ENCODE measurements at places on chromosomes 11 and 22.

- DNase-seq, result no peak
Observed at GRCh38 chr11:70490208-70490607, 91.9 kb downstream of the CTTN start.

DNA sequence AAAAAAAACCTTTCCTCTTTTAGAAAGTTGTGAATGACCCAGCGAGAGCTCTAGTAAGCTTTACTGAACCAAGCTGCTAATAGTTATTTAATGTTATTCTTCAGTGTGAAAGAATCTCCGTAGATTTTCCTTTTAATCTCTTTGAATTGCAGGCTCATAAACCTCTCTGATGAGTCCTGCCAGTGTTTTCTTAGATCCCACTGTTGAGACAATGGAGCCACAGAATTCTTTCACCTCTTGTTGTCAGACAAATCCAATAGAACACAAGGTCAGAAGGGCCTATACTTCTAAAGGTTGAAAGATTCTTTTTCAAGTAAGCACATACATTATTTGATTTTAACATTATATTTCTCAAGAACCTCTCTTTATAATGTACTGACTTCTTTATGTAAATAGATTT, 52.2 kb downstream of the DNAJC24 start:
- DNase-seq, result no peak

DNA sequence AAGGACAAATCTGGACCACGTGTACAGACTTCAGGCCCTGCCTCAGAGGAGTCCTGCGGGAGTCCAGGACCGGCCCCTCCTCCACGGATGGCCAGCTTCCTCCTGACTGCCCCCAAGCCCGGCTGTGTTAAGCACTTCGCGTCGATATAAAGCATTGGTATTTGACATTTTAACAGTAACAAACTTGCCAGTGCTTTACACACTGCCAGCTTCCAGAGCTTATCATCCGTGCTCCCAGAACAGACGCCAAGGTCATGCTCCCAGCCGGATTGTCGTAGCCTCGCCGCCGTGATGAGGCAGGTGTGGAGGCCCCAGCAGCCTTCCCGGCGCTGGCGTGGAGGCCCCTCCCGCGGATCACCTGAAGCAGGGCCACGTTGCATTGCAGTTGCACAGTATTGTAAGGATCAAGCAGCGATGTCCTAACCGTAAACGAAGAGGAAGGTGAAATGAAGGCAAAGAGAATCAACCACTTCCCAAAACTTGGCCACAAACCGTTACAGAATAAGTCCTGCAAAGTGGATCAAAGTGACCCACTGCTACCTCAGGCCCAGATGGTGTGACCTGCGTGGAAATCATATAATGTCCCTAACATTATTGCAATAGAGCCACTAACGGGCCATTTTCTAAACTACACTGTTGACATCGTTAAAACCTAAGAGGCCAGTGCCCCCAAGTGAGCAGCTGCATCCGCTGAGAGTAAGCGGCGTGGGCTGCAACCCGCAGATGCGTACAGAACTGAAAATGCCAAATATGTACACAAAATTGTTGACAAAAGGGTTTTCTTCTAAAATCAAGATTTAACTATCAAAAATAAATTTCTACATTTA, 51.6 kb downstream of the CERK start:
- no peak for DNase-seq

DNA sequence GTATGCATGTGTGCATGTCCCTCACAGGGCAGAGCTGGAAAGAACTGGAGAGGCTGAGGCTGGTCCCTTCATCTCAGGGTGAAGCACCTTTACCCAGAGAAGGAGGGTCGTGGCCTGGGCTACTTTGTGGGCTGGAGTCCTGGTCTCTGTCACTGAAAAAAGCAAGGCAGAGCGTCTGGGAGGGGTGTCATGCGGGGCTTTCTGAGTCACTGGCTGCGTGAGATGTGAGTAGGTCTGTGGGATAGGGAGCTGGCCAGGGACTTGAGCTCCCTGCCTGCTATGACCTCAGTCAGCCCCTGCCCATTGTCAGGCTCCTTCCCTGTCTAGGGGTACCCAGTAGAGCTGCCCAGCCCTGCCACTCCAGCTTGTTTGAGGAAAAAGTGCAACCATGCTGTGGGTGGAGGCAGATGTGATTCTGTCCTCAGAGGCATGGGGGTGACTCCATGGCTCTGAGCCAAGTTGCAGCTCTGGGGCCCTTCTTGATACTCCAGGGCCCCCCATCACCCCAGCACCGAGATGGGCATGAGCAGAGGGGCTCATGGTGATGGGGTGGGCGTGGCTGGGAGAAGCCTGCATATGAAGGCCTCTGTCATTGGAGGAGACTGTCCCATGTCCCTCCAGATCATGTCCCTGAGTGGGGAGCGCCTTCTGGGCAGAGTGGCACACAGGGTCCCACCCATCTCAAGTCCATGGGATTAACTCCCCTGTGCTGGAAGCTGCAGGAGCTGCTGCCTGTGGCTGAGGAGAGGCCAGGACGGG, 27.8 kb downstream of the KCNQ1 start:
- no peak for DNase-seq

DNA sequence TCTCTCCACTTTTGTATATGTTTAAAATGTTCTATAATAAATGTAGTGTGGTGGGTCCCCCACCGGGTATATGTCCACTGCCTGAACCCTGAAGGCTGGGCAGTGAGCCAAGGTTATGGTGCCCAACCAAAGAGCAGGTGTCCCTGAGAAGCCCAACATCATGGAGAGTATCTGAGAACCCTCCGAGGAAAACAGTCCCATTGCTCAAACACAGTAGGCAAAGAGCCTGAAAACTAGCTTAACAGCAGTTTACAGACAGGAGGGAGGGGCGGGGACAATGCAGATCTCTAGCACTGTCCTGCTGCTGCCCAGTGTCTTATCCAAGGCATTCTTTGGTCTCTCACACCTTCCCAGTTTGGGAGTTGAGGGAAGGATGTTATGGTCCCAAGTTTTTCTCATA, 91.0 kb downstream of the TMPRSS5 start:
- no peak for DNase-seq

DNA sequence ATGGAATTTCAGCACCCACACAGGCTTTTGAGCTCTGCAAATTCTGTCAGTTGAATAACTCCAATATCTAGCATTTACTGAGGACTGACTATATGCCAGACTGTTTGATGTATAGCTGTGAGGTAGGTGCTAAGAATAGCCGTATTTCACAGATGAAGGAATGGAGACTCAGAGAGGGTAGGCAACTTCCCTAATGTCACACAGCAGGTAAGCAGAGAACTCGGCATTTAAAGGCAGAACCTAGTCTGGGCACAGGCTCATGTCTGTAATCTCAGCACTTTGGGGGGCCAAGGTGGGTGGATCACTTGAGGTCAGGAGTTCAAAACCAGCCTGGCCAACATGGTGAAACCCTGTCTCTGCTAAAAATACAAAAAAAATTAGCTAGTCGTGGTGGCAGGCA, 184.1 kb downstream of the BCR start:
- no peak for DNase-seq

DNA sequence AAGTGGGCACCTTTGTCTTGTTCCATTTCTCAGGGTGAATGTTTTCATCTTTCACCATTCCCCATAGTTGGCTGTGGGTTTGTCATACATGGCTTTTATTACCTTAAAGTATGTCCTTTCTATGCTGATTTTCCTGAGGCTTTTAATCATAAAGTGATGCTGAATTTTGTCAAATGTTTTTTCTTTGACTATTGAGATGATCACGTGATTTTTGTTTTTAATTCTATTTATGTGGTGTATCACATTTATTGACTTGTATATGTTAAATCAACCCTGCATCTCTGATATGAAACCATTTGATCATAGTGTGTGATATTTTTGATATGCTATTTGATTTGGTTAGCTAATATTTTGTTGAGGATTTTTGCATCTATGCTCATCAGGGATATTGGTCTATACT, 216.4 kb upstream of the FAT3 start:
- no peak for DNase-seq

DNA sequence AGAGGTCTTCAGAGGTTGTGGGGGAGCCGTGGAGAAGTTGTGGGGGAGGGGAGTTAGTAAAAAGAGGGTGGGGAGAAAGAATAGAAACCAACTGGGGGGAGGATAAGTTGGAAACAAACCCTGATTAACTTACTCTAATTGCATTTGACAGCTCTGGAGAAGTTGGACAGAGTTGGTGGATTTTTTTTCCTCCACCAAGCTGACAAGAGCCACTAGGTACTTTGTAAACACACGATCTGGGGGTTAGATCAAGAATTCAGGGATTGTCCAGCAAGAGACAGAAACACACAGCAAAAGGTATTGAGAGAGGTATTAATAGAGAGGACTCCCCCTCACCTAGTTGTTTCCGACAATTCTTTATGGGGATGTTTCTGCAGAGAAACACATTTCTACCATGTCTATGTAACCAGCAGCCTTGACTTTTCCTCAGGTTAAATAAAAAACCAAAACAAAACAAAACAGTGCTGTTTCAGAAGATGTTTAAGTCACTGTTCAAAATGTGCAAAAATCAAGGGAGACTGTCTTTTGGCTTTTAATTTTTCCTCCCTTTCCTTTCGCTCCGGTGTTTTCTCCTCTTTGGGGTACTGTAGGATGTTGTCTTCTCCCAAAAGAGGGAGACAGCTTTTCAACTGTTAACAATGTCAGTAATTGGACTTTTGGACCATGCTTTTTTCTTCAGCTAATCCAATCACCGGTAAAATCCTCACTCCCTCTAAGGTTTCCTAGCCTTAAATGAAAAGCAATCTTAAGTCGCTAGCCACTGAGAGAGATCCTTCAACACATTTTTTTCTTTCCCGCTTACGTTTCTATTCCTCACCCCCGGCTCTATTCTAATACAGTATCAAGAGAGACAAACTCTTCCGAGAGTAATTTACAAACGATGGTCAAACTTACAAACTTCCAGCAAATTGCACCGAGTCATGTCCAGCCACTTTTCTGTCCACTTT, 708 bp downstream of the MAML2 start:
- DNase-seq, result peak; percentile 85

- DNase-seq, result no peak
Observed at GRCh38 chr11:69295995-69296889, 2.3 kb downstream of the MYEOV start.

DNA sequence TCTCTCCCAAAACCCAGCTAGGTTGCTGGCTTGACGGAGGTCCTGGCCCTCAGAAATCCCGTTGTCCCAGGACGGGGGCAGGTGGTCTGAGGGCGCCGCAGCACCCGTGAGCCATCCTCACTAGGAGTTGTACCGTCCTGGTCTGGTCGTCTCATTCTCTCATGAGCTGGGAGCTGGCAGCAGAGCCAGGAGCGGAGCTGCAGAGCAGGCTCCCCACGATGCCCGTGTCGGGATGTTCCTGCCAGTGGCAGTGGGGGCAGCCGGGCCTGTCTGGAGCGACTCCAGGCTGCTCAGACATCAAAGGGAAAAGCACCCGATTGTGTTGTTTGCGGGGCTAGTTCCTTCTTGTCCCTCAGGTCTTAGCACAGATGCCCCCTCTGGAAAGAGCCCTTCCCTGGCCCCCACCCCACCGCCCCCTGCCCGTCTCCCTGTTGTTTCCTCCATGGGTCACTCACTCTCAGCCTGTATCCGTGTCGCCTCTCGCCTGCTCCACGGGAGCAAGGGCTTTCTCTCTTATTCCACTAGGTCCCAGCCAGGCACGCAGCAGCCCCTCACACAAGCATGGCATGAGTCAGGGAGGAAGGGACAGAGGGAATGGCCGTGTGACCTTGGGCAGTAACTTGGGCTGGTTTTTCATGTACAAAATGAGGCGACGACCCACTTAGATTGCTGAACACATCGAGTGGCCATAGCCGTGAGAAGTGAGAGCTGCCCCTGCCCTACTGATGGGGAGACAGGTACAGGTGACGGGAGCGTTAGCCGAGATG, 23.2 kb upstream of the MGAT3 start:
- DNase-seq, result no peak

DNA sequence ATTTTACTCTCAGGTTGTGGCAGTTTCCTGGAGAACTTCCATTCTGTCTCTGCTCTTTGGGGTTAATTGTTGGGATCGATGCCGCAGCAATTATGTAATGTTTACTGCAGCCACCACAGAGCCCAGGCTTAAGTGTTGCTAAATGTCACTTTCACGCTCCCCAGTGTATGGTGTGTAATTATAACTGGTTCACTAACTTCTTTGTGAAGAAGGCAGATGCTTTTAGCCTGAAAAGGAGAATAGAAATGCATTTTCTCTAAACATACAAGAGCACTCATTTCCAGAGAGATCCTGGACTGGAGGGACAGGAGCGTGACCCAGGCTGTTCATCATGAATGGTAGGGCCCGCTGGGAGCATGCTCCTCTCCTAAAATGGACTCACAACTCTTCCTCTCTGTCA, 132.2 kb upstream of the PLET1 start:
- no peak for DNase-seq

DNA sequence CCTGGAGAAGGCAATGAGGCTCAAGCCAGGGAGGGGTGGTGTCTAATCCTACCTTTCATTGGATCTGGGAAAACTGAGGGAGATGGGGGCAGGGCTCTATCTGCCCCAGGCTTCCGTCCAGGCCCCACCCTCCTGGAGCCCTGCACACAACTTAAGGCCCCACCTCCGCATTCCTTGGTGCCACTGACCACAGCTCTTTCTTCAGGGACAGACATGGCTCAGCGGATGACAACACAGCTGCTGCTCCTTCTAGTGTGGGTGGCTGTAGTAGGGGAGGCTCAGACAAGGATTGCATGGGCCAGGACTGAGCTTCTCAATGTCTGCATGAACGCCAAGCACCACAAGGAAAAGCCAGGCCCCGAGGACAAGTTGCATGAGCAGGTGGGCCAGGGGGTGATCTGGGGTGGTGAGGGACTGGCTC, at the start of gene FOLR1:
Gene FOLR1, plus strand, starts transcription at position 180 of the 421 bp plus-strand sequence. Its CDS starts 34 bp downstream, at position 214.
- DNase-seq, result no peak

DNA sequence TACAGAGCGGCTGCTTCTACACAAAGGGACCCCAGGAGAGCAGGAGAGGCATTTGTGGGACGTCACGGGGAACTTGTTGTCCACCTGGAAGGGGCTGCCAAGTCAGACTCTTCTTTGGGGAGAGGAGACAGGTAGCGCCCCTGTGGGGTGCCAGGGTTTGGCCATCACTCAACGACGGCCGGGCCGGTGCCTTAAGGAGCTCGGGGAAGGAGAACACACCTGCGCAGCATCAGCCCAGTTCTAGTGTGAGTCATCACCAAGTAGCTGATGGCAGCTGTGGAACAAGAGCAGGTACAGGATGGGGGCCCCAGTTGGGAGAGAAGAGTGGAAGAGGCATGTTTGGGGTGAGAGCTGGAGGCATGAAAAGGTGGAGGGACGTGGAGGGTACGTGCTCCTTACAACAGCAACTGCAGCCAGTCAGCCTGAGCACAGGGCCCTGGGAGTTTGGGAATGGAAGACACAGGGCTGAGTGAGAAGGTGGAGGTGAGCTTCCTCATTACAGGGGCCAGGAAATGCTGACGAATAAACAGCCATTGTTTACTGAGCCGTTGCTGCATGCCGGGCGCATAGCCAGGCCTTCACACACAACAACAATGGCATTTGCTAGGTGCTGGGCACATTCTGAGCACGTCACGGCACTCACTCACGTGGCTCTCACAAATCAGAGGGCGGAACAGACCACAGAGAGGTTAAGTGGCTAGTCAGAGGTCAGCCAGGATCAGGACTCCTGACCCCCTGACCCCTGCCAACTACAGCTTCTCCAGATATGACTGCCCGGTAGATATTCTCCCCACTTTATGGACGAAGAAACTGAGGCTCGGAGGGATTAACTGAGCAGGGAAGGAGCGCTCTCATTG, 29.1 kb upstream of the TP53I11 start:
- no peak for DNase-seq
